BE2C (cell line): ENCODE measurements at places on chromosomes 5 and 9.

- no peak for DNase-seq
Observed at GRCh38 chr5:107893642-107894041, 222.9 kb upstream of the EFNA5 start.

- DNase-seq, result no peak
Observed at GRCh38 chr5:130155345-130156011, 251.2 kb downstream of the CHSY3 start.

DNA sequence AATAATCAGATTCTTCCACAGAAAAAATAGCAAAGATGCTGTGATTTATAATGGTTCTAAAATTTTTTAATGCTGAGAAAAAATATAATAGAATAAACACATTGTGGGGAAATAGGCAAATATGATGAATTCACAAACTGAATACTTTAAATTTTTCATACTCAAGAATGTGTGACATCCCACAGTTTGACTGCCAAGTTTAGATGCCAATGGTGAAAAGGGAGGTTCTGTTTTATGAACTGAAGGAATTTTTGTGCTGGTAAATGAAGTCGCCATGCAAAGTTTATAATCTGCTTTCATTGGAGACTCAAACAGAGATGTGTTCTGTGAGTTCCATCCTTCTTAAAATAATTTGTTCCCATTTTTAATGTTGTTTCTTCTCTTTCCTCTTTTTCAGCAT, 367.5 kb upstream of the ADAMTS16 start:
- no peak for DNase-seq

DNA sequence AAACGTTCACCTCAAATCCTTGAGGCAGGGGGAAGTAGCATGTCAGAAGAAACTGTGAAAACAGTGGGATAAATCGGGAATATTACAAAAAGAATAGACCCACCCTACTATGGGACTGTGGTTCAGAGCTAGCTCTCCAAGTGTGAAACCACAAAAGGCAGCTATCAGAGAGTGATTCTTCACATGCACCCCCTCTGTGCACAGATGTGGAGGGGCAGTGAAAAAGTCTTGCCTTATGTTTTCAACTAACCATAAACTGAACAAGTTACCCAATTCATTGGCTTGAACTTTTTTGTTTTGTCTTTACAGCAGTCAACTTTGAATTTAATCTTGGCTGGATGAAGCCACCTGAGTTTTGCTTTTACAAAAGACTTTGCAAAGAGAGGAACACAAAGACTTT, 98.8 kb upstream of the NR4A3 start:
- DNase-seq, result no peak

DNA sequence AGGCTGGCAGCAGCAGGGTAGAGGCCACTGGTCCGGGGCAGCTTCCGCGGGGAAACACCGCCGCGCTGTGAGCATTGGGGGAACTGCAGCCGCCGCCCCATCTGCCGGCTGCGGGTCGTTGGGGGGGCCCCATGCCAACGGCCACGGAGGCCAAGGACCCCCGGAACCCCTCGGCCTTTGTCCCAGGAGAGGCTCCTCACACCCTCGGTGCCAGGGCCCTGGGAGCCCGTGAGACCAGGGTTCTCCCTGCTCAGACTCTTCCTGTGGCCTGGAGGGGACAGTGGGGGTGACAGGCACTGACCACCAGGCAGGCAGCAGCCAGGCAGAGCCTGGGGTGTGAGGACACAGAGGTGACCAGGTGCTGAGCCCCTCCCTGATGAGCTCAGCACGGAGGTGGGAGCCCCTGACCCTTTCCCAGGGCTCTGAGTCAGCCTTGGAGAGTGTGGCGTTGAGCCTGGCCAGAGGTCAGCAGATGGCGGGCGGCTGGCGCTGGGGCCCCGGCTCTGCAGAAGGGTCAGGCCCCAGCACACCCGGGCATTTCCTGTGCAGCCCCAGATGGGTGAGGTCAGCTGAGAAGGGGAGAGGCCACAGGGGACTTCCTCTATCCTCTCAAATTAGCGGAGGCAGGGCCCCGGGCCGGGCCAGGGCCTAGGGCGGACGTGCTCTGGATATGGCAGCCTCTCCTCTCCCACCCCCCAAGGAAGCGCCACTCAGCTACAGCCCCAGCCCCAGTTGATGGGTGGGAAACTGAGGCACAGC, 17.9 kb upstream of the EGFL7 start:
- peak; percentile 20 for DNase-seq

- no peak for DNase-seq
Observed at GRCh38 chr9:95302479-95302878, 15.0 kb downstream of the FANCC start.

GRCh38 chr9:138073408-138073807, 195.8 kb downstream of the CACNA1B start:
- no peak for DNase-seq

DNA sequence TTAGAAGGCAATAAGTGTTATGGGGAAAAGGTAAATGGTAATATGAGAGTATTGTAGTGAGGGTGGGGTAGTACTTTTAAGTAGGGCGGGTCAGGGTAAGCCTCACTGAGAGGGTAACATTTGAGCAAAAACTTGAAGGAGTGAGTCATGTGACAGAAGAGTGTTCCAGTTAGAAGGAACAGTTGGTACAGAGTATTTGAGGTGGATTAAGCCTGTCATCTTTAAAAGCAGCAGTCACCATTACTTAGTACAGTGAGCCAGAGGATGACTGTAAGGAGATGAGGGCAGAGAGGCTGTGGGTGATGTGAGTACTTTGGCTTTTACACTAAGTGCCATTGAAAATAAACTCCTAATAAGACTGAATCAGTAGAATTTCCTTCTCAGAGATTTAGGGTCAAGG, 54.8 kb downstream of the UBAP1 start:
- no peak for DNase-seq

- DNase-seq, result no peak
Observed at GRCh38 chr5:112467485-112467884, 48.4 kb upstream of the EPB41L4A start.
